ENCODE measurements at places on chromosomes 7 and 10. TPM values are rescaled to one million over a fixed set of nuclear protein-coding genes. Genes with fewer than 3 reads are reported as not detected.

DNA sequence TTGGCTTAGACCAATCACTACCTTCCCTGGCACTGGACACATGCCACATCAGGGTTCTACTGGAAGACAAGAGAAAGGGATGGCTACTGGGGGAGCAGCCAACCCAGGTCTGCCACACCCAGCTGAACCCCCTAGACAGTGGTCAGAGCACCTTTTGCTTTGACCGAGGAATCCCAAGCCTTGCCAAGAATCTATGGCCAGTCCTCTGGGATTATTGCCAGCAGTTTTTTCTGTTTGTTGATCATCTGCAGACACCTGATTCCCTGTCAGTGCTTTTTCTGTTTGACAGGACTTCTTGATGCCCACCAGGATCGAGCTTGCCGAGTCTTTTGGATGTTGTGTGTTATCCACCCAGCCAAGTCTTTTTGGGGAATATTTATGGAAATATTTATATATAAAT, 476.2 kb upstream of the GALNT17 start:
- DNase-seq: no peak

DNA sequence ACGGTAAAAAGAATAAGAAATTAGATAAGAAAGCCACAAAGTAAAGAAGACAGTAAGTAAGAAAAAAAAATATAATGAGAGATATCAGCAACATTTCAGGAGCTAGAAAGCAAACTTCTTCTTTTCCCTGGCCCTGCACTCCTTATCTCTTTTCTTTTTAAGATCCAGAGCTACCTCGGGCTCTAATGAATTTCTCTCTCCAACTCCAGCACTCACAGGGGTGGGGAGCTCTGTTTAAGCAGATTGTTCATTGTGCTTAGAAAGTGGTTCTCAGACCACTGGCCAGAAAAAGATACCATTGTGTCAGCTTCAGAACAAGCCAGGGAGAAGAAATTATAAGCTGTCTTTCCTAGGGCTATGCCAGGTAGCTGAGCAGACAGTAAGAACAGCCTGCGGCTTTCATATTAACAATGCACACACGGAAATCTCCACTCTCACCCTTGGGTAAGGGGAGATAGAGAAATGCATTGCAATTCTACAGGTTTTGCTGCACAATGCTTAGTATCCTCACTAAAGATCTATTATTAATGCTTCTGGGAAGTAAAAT, 19.3 kb downstream of the OR2F1 start:
- DNase-seq: no peak

DNA sequence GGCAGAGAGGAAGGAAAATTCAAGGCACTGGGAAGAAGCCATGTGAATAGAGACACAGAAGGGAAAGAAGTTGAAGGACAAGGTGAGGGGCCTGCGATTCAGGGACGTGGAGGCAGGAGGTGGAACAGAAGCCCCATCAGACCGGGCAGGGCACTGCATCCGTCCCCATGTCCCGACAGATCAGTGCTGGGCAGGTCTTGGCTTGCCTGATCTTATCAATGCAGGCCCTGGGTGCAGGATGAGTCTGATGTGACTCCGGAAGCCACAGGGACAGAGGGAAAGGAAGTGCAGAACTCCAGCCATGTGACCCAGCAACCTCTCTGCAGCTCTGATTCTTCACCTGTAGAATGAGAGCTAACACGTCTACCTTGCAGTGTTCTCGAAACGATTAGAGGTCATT, 136.2 kb upstream of the CTBP2 start:
- no peak for DNase-seq

- DNase-seq: no peak
These were observed 103.9 kb downstream of the WDFY4 start for GRCh38 chr10:48788554-48788953.

DNA sequence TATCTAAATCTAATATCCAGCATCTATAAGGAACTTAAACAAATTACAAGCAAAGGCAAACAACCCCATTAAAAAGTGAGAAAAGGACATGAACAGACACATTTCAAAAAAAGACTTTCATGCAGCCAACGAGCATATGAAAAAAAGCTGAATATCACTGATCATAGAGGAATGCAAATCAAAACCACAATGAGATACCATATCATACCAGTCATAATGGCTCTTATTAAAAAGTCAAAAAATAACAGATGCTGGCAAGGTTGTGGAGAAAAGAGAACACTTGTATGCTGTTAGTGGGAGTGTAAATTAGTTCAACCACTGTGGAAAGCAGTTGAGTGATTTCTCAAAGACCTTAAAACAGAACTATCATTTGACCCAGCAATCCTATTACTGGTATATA, 334.4 kb upstream of the CACNA2D1 start:
- DNase-seq: no peak

ERVW-1 gene
- not detected for total RNA-seq

DNA sequence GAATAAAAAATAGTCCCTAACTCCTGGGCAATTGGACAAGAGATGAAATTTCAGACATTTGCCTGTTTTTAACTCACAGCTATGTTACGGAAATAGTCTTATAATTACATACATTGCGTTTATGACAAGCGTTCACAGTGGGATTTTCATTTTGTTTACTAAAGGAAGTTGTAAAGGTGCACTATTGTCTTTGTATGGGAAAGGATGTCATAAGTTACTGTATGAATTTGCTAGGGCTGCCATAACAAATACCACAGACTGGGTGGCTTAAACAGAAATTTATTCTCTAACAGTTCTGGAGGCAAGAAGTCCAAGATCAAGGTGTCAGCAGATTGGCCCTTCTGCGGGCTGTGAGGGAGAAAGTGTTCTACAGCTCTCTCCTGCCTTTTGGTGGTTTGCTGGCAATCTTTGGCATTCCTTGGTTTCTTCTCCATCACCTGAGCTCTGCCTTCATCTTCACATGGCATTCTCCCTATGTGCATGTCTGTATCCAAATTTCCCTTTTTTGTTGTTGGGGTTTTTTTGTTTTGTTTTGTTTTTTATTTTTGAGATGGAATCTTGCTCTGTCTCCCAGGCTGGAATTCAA, 5.6 kb downstream of the NFE2L3 start:
- no peak for DNase-seq

KLLN gene
- 0.18 TPM for total RNA-seq

Data from glomerular endothelial cell (primary cell).